ENCODE measurements at places on chromosomes 7 and 10. TPM values are rescaled to one million over a fixed set of nuclear protein-coding genes. Genes with fewer than 3 reads are reported as not detected.
A peak's percentile ranks its signal among the peaks of the same experiment; 100 is the strongest.

GRCh38 chr7:131480384-131481315 is 75.8 kb downstream of the PODXL start:
- H3K27ac ChIP-seq = no peak overlapping the region
- peaks cover 2% of the 10 kb centered on the region for H3K36me3 ChIP-seq
- H3K27me3 ChIP-seq = no peaks in the 10 kb centered on the region
- H3K4me1 ChIP-seq = peaks cover 9% of the 10 kb centered on the region
- H3K4me3 ChIP-seq = no peak overlapping the region
- no peak for DNase-seq

DNA sequence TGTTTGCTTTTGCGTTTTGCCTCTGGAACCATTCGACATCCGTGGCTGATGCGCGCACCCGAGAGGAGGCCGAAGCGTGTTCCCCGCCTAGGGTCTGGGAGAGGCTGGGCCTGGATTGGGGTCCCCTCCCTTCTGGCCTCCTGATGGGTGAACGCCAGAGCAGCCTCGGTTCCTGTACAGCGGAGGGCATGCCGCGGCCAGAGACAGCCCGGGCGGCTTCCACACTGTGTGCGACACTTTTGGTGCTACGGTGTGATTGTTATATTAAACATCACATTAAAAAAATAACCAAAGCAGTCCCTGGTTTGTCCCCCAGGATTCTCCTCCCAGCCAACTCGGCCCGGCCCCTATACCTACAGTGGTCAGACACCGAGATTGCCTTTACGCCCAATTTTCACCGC is 3.7 kb upstream of the HOXA7 start:
- H3K4me1 ChIP-seq = peaks cover 60% of the 10 kb centered on the region
- peaks cover 88% of the 10 kb centered on the region for H3K27me3 ChIP-seq
- no peaks in the 10 kb centered on the region for H3K36me3 ChIP-seq

DNA sequence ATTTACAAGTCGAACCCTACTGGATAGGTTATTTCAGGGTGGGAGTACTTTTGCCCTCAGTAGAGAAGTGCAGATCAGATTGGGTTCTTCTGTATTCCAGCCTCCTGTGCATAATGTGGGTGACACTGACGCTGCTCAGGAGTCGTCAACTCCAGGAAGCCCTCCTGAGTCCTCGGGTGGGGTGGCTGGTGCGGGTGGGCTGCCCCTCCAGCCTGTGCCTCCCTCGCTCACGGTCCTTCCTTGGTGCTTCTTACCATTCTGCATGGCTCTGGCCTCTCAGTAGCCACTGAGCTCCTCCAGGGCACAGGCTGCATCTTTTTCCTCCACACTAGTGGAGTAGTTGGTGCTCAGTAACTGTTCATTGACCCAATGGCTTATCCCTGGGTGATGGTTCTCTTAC is 4.3 kb downstream of the CDH23 start:
- no peaks in the 10 kb centered on the region for H3K36me3 ChIP-seq
- no peak overlapping the region for H3K4me3 ChIP-seq
- DNase-seq = no peak
- peaks cover 22% of the 10 kb centered on the region for H3K27me3 ChIP-seq

DNA sequence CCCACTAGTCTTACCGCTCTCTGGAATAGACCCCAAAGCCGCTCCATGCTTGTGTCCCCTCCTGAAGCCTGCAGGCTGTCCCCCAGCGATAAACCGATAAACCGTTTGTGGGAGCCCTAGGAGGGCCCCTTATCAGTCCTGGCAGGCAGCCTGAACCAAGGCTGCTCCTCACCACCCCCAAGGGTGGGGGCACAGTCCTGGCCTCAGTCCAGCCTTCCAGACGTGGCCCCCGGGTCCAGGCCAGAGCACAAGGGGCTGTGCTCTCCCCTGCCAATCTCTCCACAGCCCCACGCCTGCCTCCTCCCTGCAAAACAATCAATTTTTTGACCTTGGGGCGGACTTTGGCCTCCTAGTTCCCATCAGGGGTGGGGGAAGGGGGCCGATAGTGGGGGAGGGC is at the start of gene TFR2:
TSS of gene TFR2 (minus strand) at position 90 of the 397 bp plus-strand sequence. CDS start at position 47, 43 bp downstream.
- no peak within 1 kb of the TSS for H3K4me3 ChIP-seq
- no peak within 1 kb of the TSS for H3K27ac ChIP-seq
- no peaks in the 10 kb centered on the region for H3K36me3 ChIP-seq
- no peak for DNase-seq

DNA sequence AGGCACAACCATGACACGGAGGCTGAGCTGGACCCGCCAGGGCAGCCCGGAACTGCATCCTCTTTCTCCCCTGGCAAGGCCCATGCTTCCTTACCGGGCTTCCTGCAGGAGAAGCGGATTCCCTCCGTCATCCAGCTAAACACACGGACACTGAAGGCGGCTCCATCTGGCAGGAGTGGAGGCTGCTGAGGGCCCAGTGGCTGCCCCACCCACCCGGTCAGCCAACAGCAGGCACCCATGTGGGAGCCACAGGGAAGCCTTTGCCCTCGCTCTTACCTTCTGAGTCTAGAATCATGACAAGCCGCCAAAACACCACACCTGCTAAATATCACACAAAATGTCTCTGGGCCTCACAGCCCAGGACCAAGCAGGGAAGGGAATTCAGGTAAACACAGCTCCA is 321.6 kb upstream of the RNF32 start:
- no peaks in the 10 kb centered on the region for H3K27me3 ChIP-seq
- no peak overlapping the region for H3K4me3 ChIP-seq
- no peaks in the 10 kb centered on the region for H3K36me3 ChIP-seq
- no peak for DNase-seq
- no peaks in the 10 kb centered on the region for H3K4me1 ChIP-seq

DNA sequence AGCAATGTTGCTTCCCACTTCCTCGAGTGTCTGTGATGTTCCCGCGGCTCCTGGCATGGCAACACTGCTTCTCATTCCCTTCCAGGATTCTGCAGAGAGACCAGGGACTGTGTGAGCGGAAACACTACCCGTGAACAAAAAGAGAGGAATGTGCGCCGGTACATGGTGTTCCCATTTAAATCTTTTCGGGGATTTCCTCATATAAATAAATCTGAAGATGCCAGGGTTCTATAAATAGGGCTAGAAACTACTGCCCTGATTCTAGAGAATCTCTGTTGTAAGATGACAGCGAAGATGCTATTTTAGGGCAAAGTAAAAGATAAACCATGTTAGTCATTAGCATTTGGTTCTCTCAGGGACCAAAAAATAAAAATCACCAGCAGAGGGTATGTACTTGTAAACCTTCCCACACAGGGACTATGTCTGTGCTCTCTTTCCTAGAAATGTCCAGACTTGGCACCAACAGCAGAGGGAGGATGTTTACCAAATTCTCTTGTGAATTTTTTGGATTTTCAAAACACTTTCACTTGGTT is 92.2 kb upstream of the DDC start:
- H3K36me3 ChIP-seq = no peaks in the 10 kb centered on the region
- no peak overlapping the region for H3K4me3 ChIP-seq
- H3K4me1 ChIP-seq = peaks cover 27% of the 10 kb centered on the region
- no peak overlapping the region for H3K27ac ChIP-seq
- DNase-seq = no peak
- peaks cover 3% of the 10 kb centered on the region for H3K27me3 ChIP-seq

DNA sequence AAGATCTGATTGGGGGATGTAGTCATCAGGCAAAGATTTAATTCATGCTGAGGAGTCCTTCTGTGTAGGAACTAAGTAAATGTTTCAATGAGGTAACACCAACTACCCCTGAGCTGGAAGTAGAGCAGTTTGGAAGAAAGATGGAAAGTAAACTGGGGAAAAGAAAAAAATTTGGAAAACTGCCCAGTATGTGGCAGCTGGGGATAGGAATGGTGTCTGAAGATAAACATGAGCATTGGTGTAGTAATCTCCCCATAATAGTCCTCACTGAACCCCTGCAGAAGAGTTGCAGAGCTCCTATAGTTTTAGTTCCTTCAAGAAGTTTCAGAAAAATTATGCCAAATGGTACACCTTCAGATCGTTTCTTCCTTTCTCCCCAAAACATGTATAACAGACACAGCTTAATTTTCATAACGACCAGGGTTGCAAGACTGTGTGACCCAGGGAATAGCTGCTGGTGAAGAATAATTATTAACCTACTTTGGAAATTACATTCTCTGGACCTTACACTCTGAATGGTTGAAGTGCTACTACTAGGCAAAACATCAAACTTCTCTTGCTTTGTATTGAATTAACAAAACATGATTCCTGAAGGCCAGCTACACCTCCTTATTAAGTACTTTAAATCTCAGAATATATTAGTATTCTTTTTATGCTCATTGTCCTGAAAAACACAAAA is 446.4 kb upstream of the NRG3 start:
- H3K4me3 ChIP-seq = no peak overlapping the region
- no peak for DNase-seq
- no peaks in the 10 kb centered on the region for H3K4me1 ChIP-seq

- no peak for DNase-seq
- no peak overlapping the region for H3K27ac ChIP-seq
- H3K4me1 ChIP-seq = no peaks in the 10 kb centered on the region
- H3K27me3 ChIP-seq = no peaks in the 10 kb centered on the region
Observed at GRCh38 chr7:85749696-85750453, 563.0 kb upstream of the SEMA3D start.

- DNase-seq = peak; percentile 51
- H3K27ac ChIP-seq = no peak overlapping the region
- H3K27me3 ChIP-seq = no peaks in the 10 kb centered on the region
- H3K4me1 ChIP-seq = peaks cover 13% of the 10 kb centered on the region
- H3K36me3 ChIP-seq = peaks cover 3% of the 10 kb centered on the region
- H3K4me3 ChIP-seq = peak overlapping the region; percentile 78
Observed at GRCh38 chr10:13100349-13101294, 659 bp downstream of the OPTN start.

GRCh38 chr10:32205670-32206069 is 141.3 kb downstream of the EPC1 start:
- no peak for DNase-seq
- no peak overlapping the region for H3K27ac ChIP-seq
- no peaks in the 10 kb centered on the region for H3K36me3 ChIP-seq
- no peak overlapping the region for H3K4me3 ChIP-seq
- no peaks in the 10 kb centered on the region for H3K27me3 ChIP-seq

GRCh38 chr10:44894691-44895090 is 16.4 kb upstream of the TMEM72 start:
- H3K4me1 ChIP-seq = no peaks in the 10 kb centered on the region
- H3K4me3 ChIP-seq = no peak overlapping the region
- H3K27ac ChIP-seq = no peak overlapping the region
- DNase-seq = no peak

DNA sequence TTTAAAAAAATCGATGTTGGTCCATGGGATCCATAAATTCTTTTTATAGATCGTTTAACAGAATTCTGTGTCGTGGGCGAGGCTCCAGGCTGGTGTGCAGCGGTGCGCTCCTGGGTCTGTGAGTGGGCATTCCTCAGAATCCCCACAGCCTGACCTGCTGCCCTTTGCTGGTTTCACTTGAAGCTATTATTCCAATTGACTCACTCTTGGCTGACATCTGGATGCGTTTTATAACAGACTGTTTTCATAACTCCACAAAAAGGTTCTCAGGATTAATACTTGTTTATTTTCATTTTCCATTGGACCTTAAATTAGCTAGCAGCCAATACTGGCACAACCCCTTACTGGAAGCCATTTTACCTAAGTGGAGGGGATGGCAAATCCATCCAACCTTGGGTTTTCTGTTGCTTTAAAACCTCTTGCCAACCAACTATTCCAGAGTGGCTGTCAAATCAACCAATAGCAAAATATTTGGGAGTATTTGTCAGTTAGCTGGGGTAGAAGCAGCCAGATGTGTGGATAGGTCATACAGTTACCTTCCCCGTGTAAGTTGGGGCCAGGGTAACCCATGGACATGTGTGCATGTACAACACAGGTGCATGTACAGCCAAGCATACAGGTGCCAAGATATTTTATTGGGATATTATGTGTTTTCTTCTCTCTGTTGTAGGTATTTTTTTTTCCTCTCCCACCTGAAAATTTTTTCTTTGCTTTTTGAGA is 160.7 kb upstream of the ZNF32 start:
- no peaks in the 10 kb centered on the region for H3K27me3 ChIP-seq
- no peak for DNase-seq
- H3K27ac ChIP-seq = no peak overlapping the region

- no peak for DNase-seq
- no peak overlapping the region for H3K4me3 ChIP-seq
- no peaks in the 10 kb centered on the region for H3K4me1 ChIP-seq
- H3K27ac ChIP-seq = no peak overlapping the region
- peaks cover 2% of the 10 kb centered on the region for H3K27me3 ChIP-seq
Observed at GRCh38 chr7:133165001-133165400, 83.1 kb upstream of the CHCHD3 start.

DNA sequence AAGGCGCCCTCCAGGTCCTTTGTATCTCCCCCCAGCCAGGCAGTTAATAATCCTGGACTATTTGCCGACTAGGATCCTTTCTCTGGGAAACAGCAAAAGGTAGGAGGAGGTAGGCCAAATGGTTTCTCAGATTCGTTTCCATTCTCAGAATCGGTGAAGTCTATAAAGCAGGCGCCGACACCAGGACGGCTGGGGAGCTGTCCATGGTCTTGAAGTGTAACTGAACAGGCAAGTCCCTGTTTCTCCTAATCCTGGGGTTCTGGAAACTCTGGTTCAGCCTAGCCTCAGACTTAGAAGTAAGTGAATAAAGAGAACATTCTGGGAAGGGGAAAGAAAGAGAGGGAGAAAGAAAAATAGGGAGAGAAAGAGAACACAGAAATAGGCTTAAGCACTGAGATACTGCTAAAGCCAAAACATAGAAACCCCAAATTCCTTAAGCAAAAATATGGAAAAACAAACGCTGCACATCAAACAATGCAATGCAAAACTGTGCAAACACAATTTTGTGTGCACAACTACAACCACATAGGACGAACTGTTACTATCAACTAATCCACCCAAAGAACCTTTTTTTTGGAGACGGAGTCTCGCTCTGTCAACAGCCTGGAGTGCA is 11.1 kb upstream of the INA start:
- H3K27ac ChIP-seq = no peak overlapping the region
- no peaks in the 10 kb centered on the region for H3K27me3 ChIP-seq
- peak; percentile 19 for DNase-seq
- no peaks in the 10 kb centered on the region for H3K4me1 ChIP-seq
- no peaks in the 10 kb centered on the region for H3K36me3 ChIP-seq

GRCh38 chr7:28774261-28774988 is 183.7 kb downstream of the TRIL start:
- no peaks in the 10 kb centered on the region for H3K36me3 ChIP-seq
- no peak for DNase-seq
- no peaks in the 10 kb centered on the region for H3K27me3 ChIP-seq
- no peak overlapping the region for H3K27ac ChIP-seq
- no peaks in the 10 kb centered on the region for H3K4me1 ChIP-seq

- H3K4me3 ChIP-seq = no peak overlapping the region
- no peaks in the 10 kb centered on the region for H3K36me3 ChIP-seq
- no peak overlapping the region for H3K27ac ChIP-seq
- H3K27me3 ChIP-seq = no peaks in the 10 kb centered on the region
- H3K4me1 ChIP-seq = no peaks in the 10 kb centered on the region
Observed at GRCh38 chr10:78787125-78787524, 281.6 kb upstream of the ZMIZ1 start.

Gene CPED1
- not detected for total RNA-seq

Gene SPDYE9
- total RNA-seq = not detected

Gene NRCAM
- 4.6 TPM for total RNA-seq

Gene FAM25C
- not detected for total RNA-seq

Gene MAT1A
- not detected for total RNA-seq

Gene TMEM213
- not detected for total RNA-seq
